ENCODE measurements at places on chromosomes 13 and 19.

GRCh38 chr13:75173457-75174356 lies 308.3 kb downstream of the TBC1D4 start:
- DNase-seq, result no peak

DNA sequence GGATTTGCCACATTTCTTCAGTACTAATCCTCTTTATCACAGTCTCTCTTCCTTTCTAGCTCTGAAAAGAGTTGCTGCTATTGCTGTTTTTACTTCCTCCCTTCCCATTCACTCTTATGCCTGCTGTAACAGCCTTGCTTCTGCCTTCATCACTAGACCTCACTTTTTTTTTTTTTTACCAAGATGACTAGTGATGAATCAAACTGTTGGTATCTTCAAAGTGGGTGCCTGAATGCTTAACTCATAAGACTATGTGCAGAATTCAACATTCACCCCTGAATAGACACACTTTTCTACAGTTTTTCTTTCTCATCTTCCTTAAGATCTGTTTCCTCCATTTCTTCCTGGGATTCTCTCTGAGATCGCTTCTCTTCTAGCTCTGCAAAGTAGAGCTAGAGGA lies 217.2 kb upstream of the HTR2A start:
- no peak for DNase-seq

- no peak for DNase-seq
These were observed 43.2 kb downstream of the RGCC start for GRCh38 chr13:41500511-41500910.

GRCh38 chr13:109028624-109029023 lies 399.2 kb downstream of the MYO16 start:
- DNase-seq, result no peak

DNA sequence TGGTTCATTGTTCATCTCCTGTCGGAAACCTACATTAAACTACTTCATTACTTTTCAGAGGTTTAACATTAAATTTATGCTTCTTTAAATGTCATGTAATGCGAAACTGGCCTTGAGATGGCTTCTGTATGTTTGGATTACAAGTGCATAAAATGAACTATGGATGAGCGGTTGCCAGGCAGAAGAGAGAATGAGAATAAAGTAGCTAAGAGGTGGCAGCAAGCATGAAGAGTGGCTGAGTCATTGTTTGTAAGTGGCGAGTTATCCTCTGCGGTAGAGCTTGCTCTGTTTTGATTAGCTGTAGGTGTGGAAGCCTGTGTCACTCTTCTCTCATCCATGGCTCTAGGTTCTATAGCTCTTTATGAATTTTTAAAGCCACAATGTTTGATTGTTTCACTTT lies 1139.6 kb upstream of the PCDH9 start:
- peak; percentile 0 for DNase-seq

Data from common myeloid progenitor, CD34-positive (primary cell).